ENCODE measurements at places on chromosomes 6 and 20.

- no peak for DNase-seq
Observed at GRCh38 chr20:23005776-23006175, 29.3 kb upstream of the SSTR4 start.

GRCh38 chr6:128138694-128139093, 237.8 kb upstream of the THEMIS start:
- DNase-seq, result no peak

- no peak for DNase-seq
Observed at GRCh38 chr6:35299674-35300073, 2.1 kb downstream of the DEF6 start.

DNA sequence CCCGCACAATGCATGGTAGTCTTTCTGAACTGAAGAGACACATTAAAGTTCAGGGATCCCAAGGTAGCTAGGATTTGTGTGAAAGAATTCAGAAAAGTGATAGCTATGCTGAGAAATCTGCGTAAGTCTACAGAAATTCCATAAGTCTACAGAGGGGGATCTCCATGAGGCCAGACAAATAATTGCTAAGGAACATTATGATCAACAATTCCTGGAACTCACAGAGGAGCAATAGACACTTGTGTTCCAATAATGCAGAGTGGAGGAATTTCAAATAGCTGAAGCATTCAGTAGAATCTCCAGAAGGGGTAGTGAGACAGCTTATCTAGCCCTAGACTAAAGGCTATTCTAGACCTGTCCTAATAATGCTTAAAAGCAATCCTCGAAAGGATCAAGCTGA, 315.7 kb upstream of the ECI2 start:
- DNase-seq, result no peak

DNA sequence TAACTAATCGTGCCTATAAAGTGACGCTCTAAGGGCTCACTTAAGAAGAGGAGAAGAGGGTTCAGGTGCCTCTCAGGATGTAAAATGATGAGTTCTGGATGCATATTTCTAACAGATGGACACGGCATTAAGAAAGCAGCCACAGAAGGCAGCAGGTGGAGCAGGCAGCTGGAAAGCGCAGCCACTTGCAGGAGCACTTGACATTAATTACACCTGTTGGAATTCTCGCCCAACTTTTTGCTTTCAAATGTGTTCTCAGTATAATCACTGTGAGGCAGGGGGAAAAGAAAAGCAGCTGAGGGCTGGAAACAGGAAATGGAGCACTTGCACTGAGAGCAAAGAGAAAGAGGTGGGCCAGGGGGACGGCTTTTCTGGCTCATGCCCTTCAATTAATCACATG, 164.2 kb downstream of the NKAIN2 start:
- no peak for DNase-seq

DNA sequence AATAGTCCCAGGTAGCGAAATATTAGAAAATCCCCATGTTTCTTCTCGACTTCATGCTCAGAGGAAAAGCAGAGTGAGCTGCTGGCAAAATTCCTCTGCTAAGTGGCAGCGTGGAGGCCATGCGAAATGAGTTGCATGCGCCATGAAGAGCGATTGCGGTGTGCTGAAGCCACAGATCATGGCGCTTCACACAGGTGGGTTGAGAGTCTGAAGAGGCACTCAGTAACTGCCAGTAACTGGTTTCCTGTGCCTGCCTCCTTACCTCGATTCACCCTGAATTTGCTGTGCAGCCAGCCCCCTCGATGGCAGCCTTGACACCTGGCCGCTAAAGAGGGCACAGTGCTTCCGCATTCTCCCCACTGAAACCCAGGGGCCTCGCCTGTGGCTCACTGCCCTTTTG, 301.5 kb downstream of the NRN1 start:
- no peak for DNase-seq

DNA sequence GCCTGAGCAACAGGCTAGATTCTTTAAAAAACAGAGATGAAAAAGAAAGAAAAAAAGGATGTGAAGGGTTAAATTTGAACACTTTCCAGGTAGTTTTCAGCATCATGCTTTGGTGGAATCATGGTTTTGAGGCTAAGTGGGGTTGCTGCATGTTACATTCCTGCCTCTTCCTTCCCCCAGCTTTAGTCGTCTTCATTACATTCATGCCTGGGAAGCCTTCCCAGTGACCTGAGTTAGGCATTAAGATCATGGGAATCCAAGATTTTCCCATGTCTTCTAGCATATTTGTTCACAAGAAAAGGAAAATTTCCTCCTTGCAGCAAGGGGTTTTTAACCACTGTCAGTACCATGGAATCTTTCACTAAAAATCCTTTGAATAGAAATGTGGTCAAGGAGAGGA, 12.0 kb downstream of the TPX2 start:
- DNase-seq, result no peak

DNA sequence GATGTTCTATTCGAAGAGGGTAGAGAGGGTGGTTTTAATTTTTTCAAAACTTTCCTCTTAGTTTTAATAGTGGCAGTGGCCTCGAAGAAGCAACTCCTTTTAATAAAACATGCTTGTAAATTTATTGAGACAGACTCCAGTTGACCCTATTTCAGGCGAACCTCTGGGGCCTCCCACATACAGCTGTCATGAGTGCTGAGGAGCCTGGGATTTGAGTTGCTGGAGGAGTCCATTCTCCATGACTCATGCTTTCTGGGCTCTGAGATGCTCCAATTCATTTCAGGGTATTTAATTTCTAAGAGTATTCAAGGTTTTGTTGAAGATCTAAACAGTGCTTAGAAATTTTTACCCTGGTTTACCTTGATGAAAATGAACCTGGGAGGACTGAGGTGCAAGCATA, 580.4 kb downstream of the CBLN4 start:
- no peak for DNase-seq

DNA sequence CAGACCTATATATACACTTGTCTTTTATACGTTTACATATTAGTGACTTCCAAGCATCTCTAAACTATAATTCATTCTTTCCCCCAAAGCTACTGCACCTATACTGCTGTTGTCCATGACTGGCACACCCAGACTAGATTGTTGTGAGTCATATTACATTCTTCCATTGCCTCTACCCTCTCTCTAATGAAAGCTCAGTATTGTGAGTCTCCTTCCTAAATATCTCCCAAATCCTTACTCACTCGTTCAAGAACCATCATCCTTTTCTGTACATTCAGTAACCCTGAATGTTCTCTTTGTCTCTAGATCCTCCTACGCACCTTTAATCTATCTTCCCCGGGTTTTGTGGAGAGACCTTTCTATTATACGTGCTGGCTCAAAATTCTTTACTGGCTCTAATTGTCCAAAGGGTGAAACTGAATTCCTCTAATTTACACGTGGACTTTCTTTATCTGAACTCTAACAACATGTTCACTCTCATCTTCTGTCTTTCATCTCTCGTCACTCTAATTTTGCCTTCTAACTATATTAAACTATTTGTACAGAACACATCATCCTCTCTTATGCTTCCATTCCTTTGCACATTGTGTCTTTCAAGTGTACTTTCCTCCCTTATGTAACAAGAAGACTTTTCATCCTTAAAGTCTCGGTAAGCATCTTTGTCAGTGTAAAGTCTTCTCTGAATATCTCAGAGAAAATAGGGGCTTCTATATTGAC, 109.3 kb downstream of the IBTK start:
- DNase-seq, result no peak

- no peak for DNase-seq
Observed at GRCh38 chr6:154542747-154543146, 32.3 kb upstream of the CNKSR3 start.

GRCh38 chr6:110255211-110255750, 75.1 kb downstream of the CDC40 start:
- DNase-seq, result no peak

Data from GM12878 (cell line).